ENCODE measurements at places on chromosomes 1 and 21. TPM values are rescaled to one million over a fixed set of nuclear protein-coding genes. Genes with fewer than 3 reads are reported as not detected.

- DNase-seq = no peak
- no peaks in the 10 kb centered on the region for H3K27me3 ChIP-seq
- H3K4me3 ChIP-seq = no peak overlapping the region
- H3K27ac ChIP-seq = no peak overlapping the region
- no peaks in the 10 kb centered on the region for H3K4me1 ChIP-seq
Measured at GRCh38 chr1:152436593-152437496, 22.8 kb upstream of the CRNN start.

GRCh38 chr21:27805696-27806095, 838.8 kb upstream of the ADAMTS5 start:
- H3K27ac ChIP-seq = no peak overlapping the region
- peaks cover 8% of the 10 kb centered on the region for H3K4me1 ChIP-seq
- no peaks in the 10 kb centered on the region for H3K36me3 ChIP-seq

GRCh38 chr1:30538993-30539867, 184.2 kb downstream of the MATN1 start:
- no peak overlapping the region for H3K27ac ChIP-seq
- no peak overlapping the region for H3K4me3 ChIP-seq
- H3K4me1 ChIP-seq = no peaks in the 10 kb centered on the region
- H3K27me3 ChIP-seq = no peaks in the 10 kb centered on the region
- no peak for DNase-seq

DNA sequence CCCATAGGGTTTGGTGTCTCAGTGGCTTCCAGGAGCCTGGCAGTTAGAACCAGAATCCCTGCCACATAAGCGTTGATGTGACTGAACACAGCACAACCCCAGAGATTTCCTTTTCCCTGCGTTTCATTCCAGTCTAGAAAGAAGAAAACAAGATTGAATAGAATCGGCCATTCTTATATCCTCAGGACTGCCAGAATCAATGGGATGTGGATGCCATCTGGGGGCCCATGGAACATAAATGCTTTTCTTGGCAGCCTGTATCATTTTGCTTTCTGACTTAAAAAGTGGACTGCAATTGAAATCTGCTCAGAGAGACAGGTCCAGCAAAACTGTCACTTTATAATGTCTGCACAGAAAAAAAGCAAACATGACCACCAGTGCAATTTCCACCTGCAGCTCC, 80.3 kb downstream of the DISC1 start:
- DNase-seq = no peak
- peaks cover 2% of the 10 kb centered on the region for H3K36me3 ChIP-seq
- no peak overlapping the region for H3K27ac ChIP-seq
- H3K27me3 ChIP-seq = no peaks in the 10 kb centered on the region

DNA sequence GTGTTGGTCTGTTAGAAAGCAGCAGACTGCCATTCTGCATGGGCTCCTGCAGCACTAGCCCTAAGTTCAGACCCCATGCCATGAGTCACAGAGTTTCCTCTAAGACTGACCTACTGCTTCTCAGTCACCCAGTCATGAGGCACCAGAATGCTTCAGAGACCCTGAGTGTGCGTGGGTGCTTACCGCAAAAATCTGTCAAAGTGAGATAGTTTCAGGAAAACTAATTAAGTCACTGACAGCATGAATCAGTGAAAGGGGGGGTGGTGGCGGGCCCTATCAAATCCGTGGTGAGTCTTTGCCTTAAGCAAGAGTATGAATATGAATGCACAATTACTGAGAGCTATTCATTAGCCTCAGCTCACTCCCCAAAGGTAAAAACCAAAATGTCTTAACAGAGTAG, 98.1 kb downstream of the KCTD3 start:
- H3K4me1 ChIP-seq = peaks cover 2% of the 10 kb centered on the region
- H3K4me3 ChIP-seq = no peak overlapping the region
- H3K27ac ChIP-seq = no peak overlapping the region
- H3K36me3 ChIP-seq = no peaks in the 10 kb centered on the region
- DNase-seq = no peak

ANKRD35 gene
- total RNA-seq = 0.31 TPM

KDM1A gene
- 190 TPM for total RNA-seq

AGTRAP gene
- total RNA-seq = 34.2 TPM

CELA3B gene
- total RNA-seq = not detected

VASH2 gene
- 15.8 TPM for total RNA-seq
